Stimulated activated CD4-positive, alpha-beta T cell treated with anti-CD3 and anti-CD28 coated beads, Interleukin-15, amount 100 ng/mL, for 24 hours (primary cell): ENCODE measurements at places on chromosomes 11 and 22.
A peak's percentile ranks its signal among the peaks of the same experiment; 100 is the strongest.

DNA sequence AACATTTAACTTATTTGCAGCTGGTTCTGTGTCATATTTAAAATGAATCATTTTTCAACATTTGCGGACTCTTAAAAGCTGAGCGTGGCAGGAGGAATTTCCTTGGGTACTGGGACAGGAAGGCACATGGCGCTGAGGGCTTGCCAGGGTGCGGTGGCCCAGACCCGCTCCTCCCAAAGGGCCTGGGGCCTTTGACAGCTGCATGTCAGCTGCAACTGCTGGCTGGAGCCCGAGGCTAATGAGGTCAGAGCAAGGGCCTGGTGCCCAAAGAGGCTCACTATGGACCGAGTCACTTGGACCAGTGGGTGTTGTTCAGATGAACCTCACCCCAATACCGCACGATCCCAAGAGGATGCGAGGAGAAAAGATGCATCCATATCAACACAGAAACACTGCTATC, 326.9 kb downstream of the CTTN start:
- no peak for DNase-seq

GRCh38 chr11:12914400-12914912, 94.7 kb upstream of the RASSF10 start:
- peak; percentile 28 for DNase-seq

- no peak for DNase-seq
Observed at GRCh38 chr22:38830026-38830844, 13.6 kb downstream of the NPTXR start.

GRCh38 chr11:656866-657265, 19.8 kb downstream of the DRD4 start:
- DNase-seq = no peak

DNA sequence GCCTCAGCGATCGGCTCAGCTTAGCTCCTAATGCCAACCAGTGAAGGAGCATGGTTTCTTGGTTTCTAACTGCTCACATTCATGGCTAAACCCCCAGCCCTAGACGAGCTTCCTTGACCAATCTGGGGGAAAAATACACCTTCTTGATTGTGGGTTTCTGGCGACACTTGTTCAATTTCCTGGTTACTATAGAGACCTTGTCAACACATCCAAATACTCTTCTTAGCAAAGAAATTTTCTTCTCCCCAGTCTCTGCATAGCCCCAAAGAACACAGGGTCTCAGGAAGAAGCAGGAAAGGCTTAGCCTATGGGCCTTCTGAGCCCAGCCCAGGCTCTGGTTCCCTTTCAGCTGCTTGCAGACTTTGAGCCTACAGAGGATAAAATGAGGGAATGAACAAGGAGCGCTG, 88.5 kb upstream of the SYT13 start:
- DNase-seq = no peak

DNA sequence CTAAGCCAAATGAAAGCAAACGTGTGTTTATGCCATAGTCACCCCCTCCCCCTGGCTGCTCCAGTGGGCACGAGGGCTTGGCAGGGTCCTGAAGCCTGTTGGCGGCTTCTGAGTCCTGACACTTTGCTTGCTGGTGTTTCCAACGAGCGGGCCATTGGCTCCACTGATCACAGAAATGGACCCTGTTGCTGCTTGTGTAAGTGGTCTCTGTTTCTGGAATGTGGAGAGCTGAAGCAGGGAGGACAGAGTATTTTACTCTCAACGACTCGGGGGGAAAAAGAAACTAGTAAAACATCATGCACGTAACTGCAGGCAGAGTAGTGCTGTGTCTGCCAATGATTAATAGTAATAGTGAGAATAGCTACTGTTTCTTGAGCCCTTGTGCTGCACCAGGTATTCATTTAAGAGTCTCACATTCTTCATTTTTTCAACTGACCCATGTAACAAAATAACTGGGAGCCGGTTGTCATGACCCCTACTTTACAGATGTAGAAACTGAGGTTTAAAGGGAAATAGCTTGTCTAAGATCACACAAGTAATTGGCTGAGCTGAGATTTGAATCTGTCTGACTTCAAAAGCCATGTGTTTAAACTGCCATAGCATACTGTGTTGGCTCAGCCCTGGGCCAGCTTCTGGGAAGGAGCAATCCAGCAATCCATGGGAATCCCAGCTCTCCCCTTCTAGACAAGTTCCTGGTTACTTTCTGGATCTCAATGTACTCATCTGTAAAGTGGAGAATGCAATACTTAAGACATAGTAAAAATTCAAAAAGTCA, 526.7 kb downstream of the INSC start:
- DNase-seq = no peak

GRCh38 chr11:2885017-2885677, 428 bp downstream of the CDKN1C start:
- DNase-seq = peak; percentile 45

GRCh38 chr11:107706531-107706930, 5.3 kb downstream of the SLN start:
- no peak for DNase-seq

- no peak for DNase-seq
Observed at GRCh38 chr22:24104307-24105012, 76.8 kb upstream of the SUSD2 start.

DNA sequence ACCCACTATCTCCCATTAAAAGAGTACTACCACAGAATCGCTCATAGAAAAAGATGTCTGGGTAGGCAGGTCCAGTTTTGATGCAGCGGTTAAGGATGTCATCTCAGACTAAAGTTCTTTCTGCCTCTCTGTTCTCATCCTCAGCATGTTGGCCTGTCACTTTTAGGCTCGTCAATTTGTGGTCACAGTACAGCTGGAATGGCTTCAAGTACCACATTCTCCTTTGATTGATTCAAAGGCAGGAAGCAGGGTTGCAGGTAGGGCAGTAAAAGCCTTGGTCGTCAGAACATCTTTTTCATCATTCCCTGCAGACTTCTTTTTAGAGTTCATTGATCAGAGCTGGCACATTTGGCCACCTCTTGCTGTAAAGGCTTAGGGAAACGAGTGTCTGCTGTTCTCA, 28.7 kb downstream of the SDHD start:
- no peak for DNase-seq

DNA sequence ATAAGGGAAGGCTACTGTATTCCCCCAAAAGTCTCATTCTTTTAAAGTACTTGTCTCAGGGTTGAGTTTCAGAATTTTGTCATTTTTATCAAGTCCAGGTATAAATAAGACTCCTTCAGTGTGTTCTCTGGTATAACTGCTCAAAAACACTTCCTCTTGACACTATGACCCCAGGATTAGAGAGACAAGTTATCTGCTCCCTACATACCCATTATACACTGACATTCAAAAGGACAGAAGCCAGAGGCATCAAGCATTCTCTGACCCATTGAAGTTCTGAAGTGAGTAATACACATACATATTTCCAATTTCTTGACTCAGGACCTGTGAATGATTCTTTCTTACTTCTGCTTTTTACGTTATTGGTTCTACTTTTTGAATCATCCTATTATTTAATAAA, 447.8 kb upstream of the CNTN5 start:
- DNase-seq = no peak

- no peak for DNase-seq
Observed at GRCh38 chr11:130535520-130535919, 87.1 kb downstream of the ADAMTS15 start.

GRCh38 chr11:114987186-114987760, 308.9 kb downstream of the NXPE2 start:
- no peak for DNase-seq

GRCh38 chr11:60720460-60720859, 4.1 kb upstream of the MS4A18 start:
- DNase-seq = no peak

- peak; percentile 76 for DNase-seq
Observed at GRCh38 chr22:19756288-19757128, 4.1 kb upstream of the TBX1 start.

GRCh38 chr11:63511048-63511748, 5.3 kb downstream of the LGALS12 start:
- no peak for DNase-seq

GRCh38 chr11:79083352-79083751, 357.5 kb downstream of the TENM4 start:
- no peak for DNase-seq

DNA sequence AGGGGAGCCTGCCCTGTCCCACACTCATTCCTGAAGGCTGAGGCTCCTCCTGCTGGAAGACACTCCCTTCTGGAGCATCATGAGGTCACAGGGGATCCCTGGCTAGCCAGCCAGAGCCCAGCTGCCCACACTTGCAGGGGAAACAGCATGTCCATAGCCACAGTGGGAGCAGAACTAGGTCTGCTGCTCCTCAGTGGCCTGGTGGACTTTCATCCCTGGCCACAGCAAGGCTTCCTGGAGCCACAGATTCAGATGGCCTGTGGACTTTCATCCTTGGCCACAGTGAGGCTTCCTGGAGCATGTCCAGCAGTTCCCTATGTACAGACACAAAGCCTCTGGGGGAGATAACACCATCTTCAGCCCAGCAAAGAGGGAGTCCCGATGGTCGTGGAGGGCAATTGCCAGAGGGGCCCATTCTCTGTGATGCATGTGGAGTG, 5.9 kb upstream of the APOL6 start:
- no peak for DNase-seq

DNA sequence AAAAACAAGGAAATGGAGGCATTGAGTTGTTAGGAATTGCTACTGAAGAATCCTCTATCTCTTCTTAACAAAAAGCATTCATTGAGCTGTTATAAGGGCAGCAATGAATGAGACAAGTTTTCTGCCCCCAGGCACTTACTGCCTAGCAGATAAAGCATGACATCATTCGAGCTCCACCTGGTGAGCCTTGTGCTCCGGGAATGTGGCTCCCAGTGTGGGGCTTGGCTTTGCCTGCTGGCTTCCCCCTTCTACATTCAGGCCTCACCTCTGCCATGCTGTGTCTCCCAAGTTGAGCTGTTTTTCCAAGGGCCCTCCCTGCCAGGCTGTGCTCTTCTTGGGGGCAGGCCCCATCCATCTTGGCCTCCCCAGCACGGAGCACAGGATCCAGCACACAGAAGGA, 56.9 kb upstream of the EIF3D start:
- no peak for DNase-seq

- no peak for DNase-seq
Observed at GRCh38 chr11:27456140-27456794, 16.3 kb downstream of the LGR4 start.

DNA sequence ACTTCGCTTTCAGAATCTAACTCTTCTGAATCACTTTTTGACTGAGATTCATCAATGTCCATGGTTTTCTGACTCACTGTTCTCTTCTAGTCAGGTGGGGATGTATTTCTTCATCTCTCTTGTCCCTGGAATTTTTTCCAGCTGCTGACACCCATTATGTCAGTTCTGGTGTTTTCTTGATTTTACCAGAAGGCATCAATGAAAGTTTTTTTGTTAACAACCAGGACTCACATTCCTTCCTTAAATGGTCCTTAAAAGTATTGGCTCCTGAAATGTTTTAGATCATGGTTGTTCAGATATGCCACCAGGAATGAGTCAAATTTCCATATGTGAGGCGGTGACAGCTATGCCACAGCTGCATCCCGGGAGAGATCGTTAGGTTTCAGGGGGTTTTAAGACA, 12.9 kb downstream of the MICAL2 start:
- no peak for DNase-seq

DNA sequence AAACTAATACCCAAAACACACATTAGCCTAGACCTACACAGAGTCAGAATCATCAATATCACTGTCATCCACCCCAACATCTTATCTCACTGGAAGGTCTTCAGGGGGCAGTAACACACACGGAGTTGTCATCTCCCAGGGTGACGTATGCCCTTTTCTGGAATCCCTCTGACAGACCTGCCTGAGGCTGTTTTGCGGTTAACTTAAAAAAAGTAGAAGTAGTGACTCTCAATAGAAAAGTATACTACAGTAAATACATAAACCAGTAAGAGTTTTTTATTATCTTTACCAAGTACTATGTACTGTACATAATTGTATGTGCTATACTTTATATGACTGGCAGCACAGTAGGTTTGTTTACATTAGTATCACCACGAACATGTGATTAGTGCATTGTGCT, 80.5 kb downstream of the PGR start:
- DNase-seq = no peak

DNA sequence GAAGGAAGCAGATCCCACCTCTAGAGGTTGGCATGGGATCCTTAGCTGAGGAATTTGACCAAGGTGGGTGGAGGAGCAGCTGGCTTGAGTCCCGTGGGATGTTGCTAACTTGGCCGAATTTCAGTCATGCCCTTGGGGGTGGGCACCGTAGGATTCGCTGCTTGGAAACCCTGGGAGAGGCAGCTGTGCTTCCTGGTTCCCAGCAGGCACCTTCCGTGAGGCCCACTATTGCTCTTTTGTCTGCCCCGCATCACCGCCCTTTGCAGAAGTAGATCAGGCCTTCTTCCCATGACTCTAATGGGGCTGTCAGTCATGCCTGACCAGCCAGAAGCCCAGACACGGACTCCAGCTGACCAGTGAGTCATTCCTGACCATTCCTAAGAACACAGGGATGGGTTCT, 292.3 kb upstream of the SYN3 start:
- no peak for DNase-seq
